ENCODE measurements at places on chromosomes 12 and 14.
A peak's percentile ranks its signal among the peaks of the same experiment; 100 is the strongest.

GRCh38 chr12:131869871-131870418, 24.5 kb upstream of the ULK1 start:
- DNase-seq: no peak

DNA sequence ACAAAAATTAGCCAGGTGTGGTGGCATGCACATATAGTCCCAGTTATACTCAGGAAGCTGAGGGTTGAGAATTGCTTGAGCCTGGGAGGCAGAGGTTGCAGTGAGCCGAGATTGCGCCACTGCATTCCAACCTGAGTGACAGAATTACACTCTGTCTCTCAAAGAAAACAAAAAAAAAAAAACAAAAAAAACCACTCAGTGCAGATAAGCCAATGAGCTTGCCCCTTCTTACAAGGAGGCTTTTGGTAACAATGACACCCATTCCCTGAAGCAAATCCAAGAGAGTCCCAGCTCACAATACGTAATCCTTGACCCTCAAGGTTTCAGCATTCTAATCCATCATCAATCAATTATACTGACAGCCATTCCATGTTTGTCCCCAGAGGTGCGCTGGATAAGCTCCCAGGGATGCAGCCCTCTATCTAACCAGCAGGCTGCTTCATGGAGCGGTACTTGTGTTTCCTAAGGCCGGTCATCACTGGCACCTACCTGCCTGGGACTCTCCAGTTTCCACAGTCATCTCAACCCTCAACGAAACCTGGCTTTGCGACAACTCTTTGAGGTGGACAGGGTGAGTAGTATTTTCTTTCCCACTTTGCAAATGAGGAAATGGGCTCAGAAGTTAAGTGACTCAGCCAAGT, 12.4 kb downstream of the GCN1 start:
- no peak for DNase-seq

- no peak for DNase-seq
These were observed 329.8 kb downstream of the ATP23 start for GRCh38 chr12:58270966-58271705.

DNA sequence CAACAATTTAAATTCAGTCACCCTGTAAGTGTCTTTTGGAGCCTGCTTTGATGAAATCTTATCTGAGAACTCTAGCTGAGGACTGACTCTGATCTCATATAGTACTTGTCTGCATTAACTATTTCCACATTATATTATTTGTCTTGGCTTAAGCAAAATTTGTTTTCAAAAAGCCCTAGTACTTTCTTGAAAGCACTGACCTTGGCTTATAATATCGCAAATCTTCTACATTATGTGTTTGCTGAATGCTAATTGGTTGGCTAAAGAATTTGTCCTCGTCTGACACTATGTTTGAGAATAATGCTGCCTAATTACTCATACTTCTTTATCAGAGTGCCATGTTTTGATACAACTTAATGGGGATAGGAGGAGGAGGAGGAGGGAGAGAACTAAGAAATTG, 46.9 kb upstream of the FLRT2 start:
- no peak for DNase-seq

DNA sequence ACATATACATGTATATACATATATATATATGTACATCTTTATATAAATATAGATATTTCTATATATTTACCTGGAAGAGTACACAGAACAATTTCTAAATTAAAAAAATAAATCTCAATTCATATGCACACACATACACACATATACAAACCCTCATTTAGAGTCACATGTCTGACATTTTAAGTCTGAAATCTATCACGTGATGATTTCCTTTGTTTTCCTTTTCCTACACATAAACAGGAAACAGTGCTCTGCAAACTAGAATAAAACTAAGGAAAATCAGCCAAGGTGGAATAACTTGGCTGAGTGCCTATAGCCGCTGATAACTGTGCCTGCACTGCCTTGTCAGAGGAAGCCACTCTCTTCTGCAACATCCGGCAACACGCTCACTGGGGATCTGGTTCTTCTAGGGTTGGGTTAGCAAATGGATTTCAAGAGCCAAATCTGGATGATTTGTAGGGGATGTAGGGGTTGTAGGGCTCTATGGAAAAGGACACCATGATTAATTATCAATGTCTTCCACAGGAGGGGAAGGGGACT, 480.7 kb downstream of the TMEM132D start:
- DNase-seq: no peak

- DNase-seq: no peak
These were observed 14.4 kb downstream of the CLSTN3 start for GRCh38 chr12:7144414-7145120.

GRCh38 chr14:95361373-95362137, 41.8 kb upstream of the CLMN start:
- DNase-seq: peak; percentile 67

- no peak for DNase-seq
These were observed 319.1 kb downstream of the ZFP36L1 start for GRCh38 chr14:68473794-68474193.

DNA sequence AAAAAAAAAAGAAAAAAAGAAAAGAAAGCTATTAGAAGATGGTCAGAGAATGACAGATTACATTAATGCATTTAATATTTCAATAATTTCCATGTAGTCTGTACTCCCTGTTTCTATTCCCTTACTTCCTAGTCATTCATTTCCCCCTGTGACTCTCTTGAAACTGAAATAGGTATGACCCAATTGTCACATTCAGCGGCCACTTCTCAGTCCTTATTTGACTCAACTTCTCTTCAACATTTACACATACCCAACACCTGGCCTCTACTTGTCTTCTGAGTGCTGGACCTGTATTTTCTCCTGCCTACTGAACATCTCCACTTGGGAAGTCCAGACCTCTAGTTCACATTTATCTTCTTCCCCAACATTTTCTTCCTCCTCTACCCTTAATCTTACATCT, 7.2 kb downstream of the EEA1 start:
- DNase-seq: no peak

Data from stimulated activated CD8-positive, alpha-beta memory T cell treated with anti-CD3 and anti-CD28 coated beads, Interleukin-4, amount 100 ng/mL, for 48 hours (primary cell).